Nasal cavity respiratory epithelium epithelial cell of viscerocranial mucosa (primary cell): ENCODE measurements at places on chromosomes 7 and 10. TPM values are rescaled to one million over a fixed set of nuclear protein-coding genes. Genes with fewer than 3 reads are reported as not detected.

CCDC146 gene
- total RNA-seq: 2.1 and 6.8 TPM in 2 replicates

RAMP3 gene
- not detected in 2 replicates for total RNA-seq

TAS2R41 gene
- 0.07 TPM in 1 of 2 replicates, not detected in the other for total RNA-seq

TMEM270 gene
- not detected in 2 replicates for total RNA-seq

ZPBP gene
- not detected in 2 replicates for total RNA-seq

PHKG1 gene
- 0.50 and 0.68 TPM in 2 replicates for total RNA-seq

SLC13A4 gene
- total RNA-seq: 0.07 TPM in 1 of 2 replicates, not detected in the other

PHYHIPL gene
- under 0.01 and 0.14 TPM in 2 replicates for total RNA-seq

CDCA7L gene
- total RNA-seq: 21.1 and 36.9 TPM in 2 replicates

PLCE1 gene
- total RNA-seq: under 0.01 and 2.9 TPM in 2 replicates

CPEB3 gene
- 3.1 and 4.0 TPM in 2 replicates for total RNA-seq

PAPSS2 gene
- total RNA-seq: 0.68 and 5.1 TPM in 2 replicates

TRPV6 gene
- 0.14 TPM in 1 of 2 replicates, not detected in the other for total RNA-seq

GPAM gene
- 13.3 and 14.9 TPM in 2 replicates for total RNA-seq

CPXM2 gene
- total RNA-seq: 0.07 TPM in 1 of 2 replicates, not detected in the other
